ENCODE measurements at places on chromosomes 6 and 20.

- DNase-seq = no peak
These were observed 8.0 kb downstream of the SLC17A3 start for GRCh38 chr6:25866011-25866410.

DNA sequence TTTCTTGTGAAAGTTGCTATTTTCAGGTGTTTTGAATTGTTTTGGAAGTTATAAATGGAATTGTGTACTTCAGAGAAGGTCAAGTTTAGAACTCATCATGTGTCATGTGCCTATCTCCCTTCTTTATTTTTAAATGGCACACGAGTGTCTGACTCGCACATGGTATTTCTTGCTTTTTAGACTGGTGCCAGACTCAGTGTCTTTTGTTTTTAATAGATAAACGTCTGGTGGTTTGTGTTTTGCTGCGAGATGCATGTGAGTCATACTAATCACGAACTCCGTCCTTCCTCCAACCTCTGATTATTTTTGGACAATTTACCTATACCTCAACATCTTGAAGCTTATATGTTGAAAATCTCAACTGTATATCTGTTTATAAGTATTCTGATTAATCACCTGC is 292.1 kb downstream of the CDKAL1 start:
- DNase-seq = no peak

DNA sequence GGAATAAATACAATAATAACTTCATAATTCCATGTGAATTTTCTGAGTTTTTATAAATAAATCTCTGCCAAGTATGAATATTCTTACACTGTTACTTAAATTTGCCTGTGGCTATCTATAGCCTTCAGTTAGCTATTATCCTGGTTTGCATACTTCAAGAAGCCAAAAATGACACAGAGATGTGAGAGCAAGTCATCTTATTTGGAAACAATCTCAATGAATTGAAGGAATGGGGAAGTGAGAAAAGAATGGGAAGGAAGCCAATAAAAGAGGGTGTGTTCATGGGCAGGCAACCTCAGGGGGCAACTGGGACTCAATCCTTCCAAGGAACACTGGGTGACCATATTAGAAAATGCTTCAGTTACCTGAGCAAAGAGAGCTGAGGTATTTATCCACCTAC is 9.9 kb downstream of the HAO1 start:
- no peak for DNase-seq

GRCh38 chr6:134954272-134955000 is 4.5 kb upstream of the ALDH8A1 start:
- DNase-seq = no peak

GRCh38 chr20:8601542-8601912 is 467.4 kb upstream of the PLCB4 start:
- no peak for DNase-seq

DNA sequence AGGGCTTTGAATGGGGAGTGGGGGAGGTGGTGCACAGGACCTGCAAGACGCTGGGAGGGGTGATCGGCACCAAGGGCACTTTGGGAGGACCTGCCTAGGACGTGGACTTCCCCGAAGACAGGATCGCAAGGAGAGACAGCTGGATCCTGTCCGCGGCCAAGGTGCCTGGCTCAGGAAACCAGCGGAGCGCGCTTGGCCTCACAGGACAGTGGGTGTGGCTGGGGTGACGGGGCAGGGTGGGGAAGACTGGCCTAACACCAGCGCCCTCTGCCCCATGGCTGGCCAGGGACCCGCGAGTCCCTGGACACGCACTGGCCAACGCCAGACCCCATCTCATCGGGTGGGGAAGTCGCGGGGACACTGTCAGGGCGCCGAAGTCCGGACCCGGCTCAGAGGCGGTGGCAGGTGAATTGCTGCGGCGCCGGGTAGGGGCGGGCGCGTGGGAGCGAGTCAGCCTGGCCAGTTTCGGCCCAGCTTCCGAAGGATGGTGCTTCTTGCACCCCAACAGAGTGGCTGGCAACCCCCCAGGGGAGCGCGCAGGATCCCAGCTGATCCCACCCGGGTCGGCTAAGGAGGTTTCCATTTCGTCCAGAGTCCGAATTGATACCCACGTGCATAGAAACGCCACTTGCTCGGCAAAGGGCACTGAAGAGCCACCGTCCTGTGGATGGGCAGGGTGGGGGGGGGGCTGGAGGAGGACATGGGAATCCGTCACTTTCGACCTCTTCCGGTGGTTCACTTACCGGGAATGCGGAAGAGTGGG is 785 bp upstream of the THBD start:
- DNase-seq = no peak

DNA sequence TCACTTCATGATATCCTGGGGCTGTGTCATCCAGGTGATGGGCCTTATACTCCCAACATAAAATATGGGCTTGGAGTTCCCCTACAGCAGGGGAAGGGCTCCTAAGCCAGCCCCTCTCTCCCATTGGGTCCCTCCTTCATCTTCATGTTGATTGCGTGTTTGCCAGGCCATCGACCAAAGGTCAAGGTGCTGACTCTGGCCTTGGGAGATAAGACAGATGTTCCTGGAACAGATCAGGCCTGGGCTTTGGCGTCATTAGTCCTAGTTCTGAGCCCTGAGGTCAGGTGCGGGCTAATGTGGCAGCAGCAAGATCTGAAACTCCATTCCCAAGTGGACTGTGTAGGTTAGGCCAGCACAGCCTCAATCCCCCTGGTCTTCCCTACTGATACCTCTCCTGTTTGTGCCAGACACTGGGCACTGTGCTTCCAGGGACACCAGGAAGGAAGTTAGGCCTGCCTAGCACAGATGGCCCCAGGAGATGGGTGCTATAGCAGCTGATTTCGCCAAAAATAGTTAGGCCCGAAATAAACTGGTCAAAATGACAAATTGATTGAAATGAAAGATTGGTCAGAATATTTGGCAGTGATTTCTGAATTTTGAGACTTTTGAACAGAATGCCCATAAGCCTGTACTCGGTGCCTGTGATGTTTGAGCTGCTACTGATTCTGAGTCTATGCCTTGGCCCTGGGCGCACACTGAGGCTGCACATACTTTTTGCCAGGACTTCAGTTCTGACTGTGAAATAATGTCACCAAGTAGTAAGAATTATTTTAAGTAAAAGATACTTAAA is 28.8 kb downstream of the EPB41L1 start:
- no peak for DNase-seq

- DNase-seq = no peak
These were observed 9.2 kb downstream of the PDCD2 start for GRCh38 chr6:170575250-170575649.

GRCh38 chr6:137830511-137830911 is 36.5 kb upstream of the TNFAIP3 start:
- no peak for DNase-seq

GRCh38 chr6:32610682-32611296 is 21.1 kb upstream of the HLA-DRB1 start:
- no peak for DNase-seq

DNA sequence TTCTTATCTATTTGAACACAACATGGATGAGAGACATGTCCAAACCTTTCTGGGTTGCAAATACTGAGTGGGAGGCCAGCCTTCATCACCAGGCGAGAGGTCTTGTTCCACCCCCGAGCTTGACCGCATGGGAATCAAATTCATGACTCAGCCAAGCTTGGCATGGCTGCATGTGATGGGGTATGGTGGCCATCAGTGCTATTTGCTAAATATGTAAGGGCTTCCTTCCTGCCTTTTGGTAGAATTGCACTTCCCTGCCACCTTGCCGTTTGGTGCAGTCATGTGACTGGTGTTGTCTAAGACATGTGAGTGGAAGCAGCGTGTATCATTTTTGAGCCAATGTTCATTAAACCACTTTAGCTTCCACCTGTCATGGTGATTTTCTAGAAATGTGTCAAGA is 508.9 kb upstream of the SULF2 start:
- DNase-seq = no peak

- DNase-seq = no peak
These were observed 603.5 kb downstream of the UTRN start for GRCh38 chr6:144888621-144889020.

DNA sequence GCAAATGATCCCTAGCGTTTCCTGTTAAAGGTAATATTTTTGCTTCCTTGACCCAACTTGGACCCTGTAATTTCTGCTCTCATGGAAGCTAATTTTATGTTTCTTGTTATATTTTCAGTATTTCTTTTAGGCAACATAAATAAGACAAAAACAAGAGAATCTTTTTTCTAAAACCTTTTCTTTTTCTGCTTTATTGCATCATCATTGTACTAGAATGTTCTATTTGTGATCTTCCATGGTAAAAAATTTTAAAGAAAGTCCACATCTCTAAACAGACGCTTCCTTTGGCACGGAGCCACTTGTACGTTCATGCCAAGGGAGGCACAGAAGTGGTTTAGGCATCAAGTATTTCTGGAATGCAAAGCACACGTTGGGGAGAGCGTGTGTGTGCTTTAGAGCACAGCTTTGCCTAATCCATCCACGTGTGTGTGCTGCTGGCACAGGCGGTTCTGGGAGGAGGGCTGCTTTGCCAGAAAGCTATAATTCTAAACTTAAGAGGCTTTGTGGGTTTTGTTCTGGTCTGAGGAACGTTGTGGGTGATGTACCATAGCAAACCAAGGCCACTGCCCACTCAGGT is 98.3 kb downstream of the SASH1 start:
- no peak for DNase-seq

GRCh38 chr20:3282271-3283221 is 43.6 kb upstream of the SLC4A11 start:
- DNase-seq = no peak

GRCh38 chr6:157126183-157127098 is 196.9 kb downstream of the TMEM242 start:
- DNase-seq = no peak

- DNase-seq = no peak
These were observed 4.9 kb upstream of the ANKRD60 start for GRCh38 chr20:58233393-58233792.

GRCh38 chr20:58175836-58176235 is 52.6 kb downstream of the ANKRD60 start:
- no peak for DNase-seq

DNA sequence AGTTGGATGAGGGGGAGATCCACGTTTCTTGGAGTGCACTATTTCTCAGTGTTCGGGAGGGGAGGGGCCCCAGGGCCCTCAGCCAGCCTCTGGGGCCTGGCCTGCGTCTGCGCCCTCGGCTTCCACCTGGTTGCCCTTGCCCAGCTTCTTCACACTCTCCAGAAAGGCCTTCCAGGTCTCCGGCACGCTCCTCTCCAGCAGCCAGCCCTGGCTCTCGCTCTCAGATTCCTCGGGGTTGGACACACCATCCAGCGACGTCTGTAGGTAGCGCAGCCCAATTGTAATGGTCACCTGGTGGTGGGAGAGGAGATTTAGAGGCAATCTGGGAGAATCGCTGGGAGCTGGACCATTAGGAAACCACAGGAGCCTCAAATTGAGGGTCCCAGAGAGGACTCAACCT is 24.2 kb downstream of the PRPH2 start:
- DNase-seq = no peak

GRCh38 chr6:2157441-2158127 is 87.8 kb downstream of the GMDS start:
- DNase-seq = no peak
